MG63 (cell line): ENCODE measurements at places on chromosomes 3 and 15. TPM values are rescaled to one million over a fixed set of nuclear protein-coding genes. Genes with fewer than 3 reads are reported as not detected.

DNA sequence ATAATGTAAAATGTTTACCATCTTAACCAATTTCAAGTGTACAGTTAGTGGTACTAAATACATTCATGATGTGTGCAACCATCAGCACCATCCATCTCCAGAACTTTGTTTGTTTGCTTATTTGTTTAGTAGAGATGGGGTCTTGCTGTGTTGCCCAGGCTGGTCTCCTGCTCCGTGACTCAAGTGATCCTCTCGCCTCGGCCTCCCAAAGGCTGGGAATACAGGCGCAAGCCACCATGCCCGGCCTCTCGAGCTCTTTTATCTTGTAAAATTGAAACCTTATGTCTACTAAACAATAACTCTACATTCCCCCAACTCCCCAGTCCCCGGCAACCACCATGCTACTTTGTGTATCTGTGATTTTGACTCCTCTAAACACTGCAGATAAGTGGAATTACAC lies 31.9 kb downstream of the FBXO45 start:
- no peak for DNase-seq

DNA sequence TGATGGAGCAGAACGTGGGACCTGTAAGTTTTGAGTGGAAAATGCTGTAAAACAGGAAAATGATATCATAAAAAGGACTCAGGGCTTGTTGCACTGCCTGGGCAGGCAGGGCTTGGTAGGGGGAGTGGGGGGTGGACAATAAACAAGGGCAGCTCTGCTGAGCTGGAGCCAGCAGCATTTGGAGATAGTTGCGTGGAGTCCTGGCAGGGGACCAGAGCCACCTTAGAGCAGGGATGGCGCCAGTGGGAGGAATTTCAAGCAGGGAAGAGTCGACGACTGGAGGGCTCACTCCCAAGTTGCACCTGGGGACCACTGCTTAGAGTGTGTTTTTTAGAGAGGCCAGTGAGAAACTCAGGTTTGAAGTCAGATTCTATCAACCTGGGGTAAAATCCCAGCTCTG lies 22.7 kb upstream of the FRMD4B start:
- no peak for DNase-seq

ARHGAP31 gene
- total RNA-seq = 4.2 and 5.0 TPM in 2 replicates

FETUB gene
- total RNA-seq = not detected in 2 replicates

DNA sequence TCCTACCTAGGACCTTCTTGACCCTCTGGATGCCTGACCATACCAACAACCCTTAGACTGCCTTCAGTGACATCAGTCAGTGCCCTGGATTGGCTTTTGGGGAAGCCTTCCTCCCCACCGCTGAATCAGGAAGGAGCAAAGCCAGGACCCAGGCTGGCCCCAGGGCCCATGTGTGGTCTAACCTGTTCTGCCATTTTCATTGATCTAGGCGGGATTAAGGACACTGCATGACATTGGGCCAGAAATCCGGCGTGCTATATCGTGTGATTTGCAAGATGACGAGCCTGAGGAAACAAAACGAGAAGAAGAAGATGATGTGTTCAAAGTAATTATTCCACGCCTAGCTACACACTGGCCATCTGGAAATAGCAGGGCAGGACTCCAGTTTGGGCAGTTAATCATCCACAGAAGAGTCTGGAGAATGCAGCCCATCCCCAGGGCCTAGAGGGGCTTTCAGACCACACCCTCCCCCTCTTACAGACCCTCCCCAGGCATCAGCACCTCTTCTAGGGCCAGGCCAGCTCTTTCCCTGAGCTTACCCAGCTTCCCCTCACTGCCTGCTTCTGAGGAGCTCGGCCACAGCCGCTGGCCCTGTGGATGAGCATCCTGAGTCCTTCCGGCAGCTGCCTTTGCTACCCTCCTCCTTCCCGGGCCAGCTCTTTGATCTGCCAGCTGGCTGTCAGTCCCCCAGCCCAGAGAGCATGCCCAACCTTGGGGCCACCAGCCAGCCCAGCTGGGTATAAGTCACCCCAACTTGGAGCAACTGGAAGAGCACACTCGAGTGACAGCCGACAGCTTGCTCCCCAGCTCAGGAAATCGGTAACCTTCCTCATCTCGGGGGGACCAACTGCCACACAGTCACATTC lies 45.9 kb downstream of the CHDH start:
- no peak for DNase-seq

GOLGA8G gene
- not detected in 2 replicates for total RNA-seq

DNA sequence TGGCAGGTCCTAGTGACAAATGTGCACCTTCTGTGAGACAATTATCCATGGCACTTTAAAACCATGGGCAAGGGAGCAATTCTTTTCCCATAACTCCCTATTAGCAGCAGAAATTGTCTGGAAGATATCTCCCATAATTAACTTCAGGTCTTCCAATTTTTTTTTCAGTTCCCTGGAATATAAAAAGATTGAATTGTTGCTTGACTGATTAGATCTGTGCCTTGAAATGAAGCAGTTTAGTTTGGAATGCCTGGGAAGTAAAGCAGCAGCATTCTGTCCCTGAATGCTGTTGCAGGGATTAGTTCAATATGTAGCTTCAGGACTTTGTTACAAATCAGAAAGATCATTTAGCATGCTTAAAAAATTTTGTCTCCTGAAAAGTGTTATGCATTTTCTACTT lies 137.0 kb upstream of the GOLGA6L4 start:
- no peak for DNase-seq

DAPK2 gene
- total RNA-seq = 1.3 and 3.5 TPM in 2 replicates

DNA sequence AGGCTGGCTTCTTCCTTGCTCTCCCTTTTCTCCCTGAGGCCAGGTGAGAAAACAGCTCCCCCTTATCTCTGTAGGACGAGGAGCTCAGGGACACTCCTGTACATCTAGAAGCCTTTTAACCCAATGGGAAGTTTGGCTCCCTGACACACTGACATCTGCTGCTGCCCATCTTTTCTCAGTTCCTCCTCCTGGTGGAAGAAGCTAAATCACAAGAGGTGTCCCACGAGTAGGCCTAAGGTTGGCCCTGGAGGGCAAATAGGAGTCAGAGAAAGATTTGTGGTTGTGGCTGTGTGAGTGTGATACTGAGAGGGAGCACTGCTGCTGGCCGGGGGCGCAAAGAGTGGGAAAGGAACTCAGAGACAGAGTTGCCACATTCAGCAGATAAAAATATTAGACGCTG lies 49.5 kb downstream of the ARHGAP31 start:
- DNase-seq = no peak

DNA sequence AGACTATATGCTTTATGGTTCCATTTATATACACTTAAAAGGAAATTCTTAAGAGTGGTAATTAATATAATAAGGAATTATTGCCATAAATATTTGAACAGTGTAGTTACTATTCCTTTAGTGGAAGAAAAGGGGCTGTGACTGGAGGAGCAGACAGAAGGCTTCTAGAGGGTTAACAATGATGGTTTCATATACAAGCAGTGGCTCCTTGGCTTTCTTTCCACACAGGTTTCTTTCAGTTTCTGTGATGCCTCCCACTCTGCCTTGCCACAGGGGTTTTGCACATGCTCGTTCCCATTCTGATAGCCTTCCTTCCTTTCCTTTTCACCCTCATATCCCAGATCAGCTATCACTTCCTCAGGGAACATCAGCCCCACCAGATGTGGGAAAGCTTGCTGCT lies 108.8 kb upstream of the LYSMD4 start:
- no peak for DNase-seq

DNA sequence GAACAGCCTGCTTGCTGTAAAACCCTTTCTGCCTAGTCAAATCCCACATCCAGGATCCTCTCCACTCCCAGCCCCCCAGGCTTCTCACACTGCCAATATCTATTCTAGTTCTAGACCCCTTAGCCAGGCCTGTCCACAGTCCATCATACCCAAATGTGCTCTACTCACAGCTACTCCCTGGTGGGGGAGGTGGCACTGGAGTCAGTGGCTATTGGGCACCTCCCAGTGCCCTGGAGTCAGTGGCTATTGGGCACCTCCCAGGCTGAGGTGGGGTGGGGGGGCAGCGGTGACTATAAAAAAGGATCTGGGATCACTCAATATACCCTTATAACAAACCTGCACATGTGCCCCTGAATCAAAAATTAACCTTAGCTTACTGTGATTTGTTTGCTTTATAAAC lies 773 bp upstream of the DISP2 start:
- no peak for DNase-seq

- DNase-seq = no peak
Observed at GRCh38 chr3:14278265-14278798, 99.7 kb downstream of the LSM3 start.

GRCh38 chr3:178226094-178226493 lies 310.1 kb upstream of the KCNMB2 start:
- DNase-seq = no peak

HRG gene
- total RNA-seq = not detected in 2 replicates

PLXNB1 gene
- total RNA-seq = 1.6 and 7.0 TPM in 2 replicates

DNA sequence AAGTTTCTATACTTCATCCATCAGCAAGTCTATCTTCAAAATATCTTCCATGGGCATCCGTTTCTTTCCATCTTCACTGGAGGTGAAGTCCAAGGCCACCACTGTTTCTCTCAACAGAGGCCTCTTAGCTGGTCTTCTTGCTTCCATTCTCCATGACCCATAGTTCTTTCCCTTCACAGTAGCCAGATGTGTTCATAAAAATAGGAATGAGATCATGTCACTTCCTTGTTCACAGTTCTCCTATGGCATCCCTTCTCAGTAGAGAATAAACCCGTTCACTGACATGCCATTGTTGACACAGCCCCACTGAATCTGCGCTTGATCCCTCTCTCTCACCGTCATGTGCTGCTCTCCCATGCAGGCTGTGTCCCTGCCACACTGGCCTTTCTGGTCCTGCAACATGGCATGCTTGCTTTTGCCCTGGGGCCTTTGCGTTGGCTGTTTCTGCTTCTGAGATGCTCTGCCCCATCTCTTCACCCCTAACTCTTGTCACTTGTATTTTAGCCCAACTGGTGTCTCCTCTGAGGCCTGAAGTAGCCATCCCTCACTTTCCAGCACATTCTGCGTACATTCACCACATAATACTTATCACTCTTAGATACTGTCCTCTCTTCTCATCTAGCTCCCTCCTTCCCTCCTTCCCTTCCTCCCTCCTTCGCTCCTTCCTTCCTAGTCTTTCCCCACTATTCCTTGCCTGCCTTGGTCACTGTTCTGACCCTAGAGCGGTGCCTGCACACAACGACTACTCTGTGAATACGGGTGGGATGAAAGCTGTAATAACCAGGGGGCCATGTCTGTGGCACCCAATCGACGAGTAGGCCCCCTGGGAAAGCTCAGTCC lies 42.0 kb downstream of the STARD5 start:
- DNase-seq = no peak

GRCh38 chr3:187750006-187750512 lies 4.8 kb upstream of the BCL6 start:
- DNase-seq = no peak

RAD18 gene
- 8.5 and 11.0 TPM in 2 replicates for total RNA-seq

C3orf49 gene
- total RNA-seq = not detected in 2 replicates

DNA sequence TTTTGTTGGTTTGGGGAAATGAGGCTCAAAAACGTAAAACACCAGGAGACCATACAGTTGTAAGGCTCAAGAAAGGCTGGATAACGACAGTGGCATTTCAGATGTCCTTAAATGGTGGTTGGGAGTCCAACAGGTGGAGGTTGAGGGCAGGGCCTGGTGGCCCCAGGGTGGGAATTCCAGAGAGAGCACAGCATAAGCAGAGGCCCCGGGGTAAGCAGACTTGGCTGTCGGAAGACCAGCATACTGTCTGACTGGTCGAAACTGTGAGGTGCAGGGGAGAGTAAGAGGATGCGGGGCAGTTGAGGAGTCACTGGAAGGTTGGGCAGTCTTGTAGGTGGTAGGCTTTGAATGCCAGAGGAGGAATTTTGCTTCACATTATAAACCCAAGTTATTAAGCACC lies 48.3 kb downstream of the SRP14 start:
- no peak for DNase-seq

DNA sequence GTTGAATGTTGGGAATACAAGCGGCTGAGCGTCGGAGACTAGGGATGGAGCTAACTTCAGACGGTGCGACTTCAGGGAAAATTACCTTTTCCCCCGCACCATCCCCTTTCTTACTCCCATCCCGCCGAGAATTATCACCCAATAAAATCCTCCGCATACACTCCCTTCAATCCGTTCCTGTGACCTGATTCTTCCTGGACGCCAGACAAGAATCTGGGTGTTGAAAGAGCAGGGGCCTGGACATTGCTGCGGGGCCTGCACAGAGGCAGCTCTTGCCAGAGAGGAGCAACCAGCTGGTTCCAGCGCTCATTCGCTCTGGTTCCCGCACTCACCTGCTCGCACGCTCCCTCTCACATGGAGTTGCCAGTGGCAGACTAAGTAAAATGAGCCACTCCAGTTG lies 241.9 kb downstream of the ALCAM start:
- no peak for DNase-seq

IL17RB gene
- 0.89 and 2.4 TPM in 2 replicates for total RNA-seq

GRCh38 chr3:79202471-79203143 lies 565.2 kb downstream of the ROBO1 start:
- DNase-seq = no peak

DNA sequence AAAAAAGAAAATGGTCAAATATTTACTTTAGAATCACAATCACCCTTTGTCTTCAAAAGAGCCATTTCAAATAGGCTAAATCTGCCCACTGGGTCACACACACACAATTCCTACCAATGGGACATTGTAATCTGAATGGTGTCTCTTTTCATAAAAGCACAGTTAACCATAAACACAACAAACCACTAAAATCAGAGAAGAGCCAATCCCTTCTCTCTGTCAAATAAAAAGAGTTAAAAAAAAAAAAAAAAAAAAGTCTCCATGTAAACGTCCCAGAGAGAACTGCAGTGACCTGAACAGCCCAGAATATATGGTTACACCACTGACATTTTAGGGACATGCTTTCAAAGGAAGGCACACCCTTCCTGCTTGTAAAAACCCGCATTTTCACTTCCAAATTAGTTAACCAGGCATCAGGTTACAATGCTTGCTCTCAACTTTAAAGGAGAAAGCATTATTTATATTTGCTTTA lies 63.7 kb downstream of the PRICKLE2 start:
- no peak for DNase-seq
